ENCODE measurements at places on chromosomes 6 and 20.

DNA sequence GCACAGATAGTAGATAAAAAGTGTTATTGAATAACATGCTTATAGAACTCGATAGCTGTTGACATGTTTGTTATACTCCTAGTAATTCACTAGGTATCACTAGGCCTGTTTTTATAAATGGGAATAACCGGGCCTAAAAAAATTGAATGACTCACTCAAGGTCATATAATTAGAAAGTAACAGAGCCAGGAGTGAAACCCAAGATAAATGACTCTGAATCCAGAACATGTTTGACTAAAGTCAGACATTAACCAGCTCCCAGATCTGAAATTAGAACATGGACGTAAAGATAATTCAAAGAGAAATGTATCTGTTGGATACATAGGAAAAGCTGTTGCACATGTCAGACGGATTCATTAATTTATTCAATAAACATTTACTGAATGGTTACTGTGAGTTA, 26.9 kb downstream of the RGS17 start:
- DNase-seq, result no peak

DNA sequence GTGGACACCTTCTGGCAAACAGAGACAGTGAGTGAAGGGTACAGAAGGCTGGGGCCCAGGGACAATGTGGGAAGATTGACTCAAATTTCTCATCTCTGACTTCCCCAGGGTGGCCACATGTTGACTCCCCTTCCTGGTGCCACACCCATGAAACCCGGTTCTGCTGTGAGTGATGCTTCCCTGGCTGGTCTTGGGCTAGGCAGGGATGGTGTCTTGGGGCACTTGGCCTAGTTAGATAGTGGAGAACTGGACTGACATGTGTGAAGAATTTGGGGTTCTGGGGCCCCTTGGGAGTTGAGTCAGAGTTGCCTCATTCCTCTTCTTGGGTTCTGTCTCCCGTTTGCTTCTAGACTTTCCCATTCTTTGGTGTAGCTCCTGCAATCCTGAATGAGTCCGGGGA, 34.2 kb downstream of the GSS start:
- no peak for DNase-seq

GRCh38 chr6:82954937-82955577, 110.6 kb downstream of the UBE3D start:
- no peak for DNase-seq

DNA sequence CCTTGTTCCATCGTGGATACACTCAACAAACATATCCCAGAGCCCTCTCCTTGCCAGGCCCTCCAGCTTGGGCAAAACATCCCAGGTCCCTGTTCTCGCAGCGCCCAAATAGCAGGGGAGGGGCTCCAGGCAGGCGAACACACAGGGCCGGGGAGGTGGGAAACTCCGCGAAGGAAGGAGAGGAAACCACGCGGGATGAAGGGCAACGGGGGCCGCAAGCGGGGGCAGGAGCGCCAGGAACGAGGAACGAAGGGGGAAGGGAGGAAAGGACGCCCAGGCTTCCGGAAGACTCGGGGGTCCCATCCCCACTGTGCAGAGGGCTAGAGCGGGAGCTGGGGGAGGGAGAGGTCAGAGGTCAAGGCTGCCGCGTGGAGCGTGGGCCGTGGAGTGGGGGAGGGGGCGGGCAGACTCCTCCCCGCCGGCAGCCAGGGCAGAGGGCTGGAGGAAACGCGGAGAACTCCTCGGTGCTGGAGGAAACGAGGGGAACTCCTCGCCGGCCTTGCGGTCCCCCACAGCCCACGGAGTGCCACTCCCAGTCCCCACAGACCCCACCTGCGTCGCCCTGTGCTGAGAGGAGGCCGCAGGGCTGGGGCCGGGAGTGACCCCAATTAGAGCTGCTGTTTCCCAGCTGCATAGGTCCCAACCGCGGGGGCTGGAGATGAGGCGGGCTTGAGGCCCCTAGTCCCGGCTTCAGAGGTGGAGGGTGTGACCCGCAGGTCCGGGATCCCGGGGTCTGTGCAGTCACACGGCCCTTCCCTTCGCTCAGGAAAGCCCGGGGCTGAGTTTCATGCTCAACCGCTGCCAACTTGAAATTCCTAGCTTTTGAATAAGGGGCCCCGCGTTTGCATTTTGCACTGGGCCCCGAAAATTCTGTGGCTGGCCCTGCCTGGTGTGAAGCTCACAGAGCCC, 1.2 kb upstream of the RBM38 start:
- DNase-seq, result peak; percentile 52

DNA sequence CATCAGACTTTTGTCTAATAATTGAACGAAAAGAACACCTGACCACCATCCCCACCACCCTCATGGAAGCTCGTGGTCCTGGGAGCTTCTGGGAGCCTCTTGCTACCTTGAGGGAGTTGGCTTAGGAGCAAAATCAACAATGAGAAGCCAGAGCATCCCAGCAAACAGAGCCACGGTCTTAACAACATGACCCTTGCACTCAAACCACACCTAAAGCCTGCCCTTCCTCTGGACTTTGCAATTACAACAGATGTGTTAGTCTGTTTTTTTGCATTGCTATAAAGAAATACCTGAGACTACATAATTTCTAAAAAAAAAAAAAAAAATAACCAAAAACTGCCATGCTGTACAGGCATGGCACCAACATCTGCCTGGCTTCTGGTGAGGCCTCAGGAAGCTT, 9.5 kb upstream of the RBM24 start:
- DNase-seq, result no peak

GRCh38 chr6:33592595-33593413, 12.7 kb upstream of the BAK1 start:
- no peak for DNase-seq

DNA sequence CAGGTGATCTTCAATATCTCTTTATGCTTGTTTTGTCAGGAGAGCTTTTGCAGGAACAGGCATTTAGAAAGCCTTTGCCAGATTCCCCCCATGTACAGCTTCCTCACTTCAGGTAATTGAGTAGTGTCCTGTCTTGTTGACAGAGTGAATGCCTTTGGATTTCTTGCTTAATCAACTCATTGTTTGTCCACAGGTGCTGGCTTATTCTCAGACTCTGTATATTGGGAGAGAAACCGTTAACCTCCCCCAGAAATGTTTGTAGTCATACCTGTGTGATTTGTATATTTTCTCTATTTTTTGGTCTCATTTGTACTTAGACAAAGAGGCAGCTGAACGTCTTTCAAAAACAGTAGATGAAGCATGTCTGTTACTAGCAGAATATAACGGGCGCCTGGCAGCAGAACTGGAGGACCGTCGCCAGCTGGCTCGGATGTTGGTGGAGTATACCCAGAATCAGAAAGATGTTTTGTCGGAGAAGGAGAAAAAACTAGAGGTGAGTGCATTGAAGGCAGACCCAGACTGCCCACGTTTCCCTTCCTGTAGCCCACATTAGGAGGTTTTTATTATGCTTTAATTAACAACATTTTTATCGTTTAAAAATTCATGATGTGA, 32.3 kb downstream of the RPRD1B start:
- DNase-seq, result peak; percentile 71

DNA sequence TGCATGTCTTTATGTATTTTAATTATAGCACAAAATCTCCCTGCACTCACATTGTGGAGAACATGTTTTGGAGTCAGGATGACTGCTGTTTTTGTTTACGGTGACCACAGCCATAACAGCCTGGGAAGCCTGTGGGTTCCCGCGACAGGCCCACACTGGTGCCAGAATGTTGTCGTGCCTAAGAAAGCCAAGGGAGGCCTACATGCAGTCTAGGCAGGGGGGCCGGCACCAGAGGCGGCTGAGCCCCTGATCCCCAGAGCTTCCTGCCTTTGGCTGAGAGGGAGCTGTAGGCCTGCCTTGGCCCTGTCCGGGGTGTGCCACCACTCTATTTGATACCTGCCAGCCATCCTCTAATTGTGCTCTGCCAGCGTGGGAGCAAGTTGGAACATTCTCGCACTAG, 46.7 kb downstream of the TBC1D7 start:
- no peak for DNase-seq

DNA sequence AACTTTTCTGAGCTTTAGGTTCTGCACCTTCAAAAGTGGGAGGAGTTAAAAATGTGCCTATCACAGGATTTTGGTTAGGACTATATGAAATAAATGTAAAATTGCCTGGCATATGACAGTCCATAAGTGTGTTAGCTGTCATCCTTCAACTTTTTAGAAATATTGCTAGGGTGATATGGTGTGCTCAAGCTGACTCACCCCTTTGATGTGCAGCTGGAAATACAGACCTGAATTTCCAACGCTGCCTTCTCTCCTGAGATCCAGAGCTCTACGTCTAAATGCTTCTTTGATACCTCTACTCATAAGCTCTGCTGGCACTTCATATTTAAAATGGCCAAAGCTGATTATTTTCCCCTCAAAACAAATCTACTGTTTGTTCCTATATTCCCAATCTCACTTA, 2.7 kb downstream of the SLC35B3 start:
- no peak for DNase-seq

- no peak for DNase-seq
Measured at GRCh38 chr6:25042036-25042521, 106.3 kb upstream of the RIPOR2 start.

GRCh38 chr6:382883-383810, 8.4 kb upstream of the IRF4 start:
- peak; percentile 42 for DNase-seq

DNA sequence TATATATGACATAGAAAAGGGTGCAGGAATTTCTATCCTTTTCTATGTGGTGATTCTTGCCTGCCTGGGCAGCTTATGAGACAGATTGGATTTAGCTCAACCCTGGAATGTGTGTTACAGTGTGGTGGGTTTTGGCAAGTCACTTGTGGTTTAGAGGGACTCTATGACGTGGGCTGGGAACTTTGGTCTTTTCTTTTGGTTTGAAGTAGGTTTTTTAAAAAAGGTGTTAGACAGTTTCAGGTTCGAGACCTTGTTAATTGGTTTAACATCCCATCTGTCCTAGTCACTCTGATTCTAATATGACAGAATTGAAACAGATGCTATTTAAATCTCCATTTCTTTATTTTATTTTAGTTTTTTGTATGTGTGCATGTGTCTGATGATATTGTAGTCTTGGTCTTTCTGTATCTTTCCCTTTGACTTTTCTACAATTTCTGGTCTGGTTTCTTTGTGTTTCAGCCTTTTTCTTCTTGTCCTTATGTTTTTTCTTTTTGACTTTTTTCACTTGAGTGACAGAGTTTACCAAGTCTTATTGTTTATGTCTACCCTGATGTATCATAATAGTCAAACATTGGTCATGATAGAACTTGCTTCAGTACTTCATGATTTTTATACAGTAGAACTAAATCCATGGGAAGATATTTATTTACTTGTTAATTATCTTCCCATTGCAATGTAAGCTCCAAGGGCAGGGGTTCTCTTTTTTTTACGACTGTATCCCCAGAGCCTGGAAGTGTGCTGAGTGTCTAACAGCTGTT, 174.3 kb downstream of the CDKAL1 start:
- no peak for DNase-seq

DNA sequence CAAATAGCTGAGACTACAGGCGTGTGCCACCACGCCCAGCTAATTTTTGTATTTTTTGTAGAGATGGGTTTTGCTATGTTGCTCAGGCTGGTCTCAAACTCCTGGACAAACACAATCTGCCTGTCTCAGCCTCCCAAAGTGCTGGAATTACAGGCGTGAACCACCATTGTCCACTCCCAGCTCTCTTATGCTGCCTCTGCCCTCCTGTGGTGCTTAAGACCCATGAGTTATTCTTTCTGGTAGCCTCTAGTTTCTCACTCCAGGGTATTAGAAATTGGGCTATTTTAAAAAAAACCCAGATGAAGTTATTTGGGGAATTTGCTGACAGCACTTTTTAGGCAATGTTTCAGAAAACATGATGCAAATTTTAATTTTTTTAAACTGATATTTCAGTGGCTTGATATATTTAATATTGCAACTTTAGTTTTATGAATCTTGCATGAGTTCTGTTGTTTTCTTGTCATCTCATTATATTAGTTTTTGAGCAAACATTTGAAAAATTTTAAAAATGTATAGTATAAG, 114.0 kb upstream of the FOXO3 start:
- no peak for DNase-seq

DNA sequence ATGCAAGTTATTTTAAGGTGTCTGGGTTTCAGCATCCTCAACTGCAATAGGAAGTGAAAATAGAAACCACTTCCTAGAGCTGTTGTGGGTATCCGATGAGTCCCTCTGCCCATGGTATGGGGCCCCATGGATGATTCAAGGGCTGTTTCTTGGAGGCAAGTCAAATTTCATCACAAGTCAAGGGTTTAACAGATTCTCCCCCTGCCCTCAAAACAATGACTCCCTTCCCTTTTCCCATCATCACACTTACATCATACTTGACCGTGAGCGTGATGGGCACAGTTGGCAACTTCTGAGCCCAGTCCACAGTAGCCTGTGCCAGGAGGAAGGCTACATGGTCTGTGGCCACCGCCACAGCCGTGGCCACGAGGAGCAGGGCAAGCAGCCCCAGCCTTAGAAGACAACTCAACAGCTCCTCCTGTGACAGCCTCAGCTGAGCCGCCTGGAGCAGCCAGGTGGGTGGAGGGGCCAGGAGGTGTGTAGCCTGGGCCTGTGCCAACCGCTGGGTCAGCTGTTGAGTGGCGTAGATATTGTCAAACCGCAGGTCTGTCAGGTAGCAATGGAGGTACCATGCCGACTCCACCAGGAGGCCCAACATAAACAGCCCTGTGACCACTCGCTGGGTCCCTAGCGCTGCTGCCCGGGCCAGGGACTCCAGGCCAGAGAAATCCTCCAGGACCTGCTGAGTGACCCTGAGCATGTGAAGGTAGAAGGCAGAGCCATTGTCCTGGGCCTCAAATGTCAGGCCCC, 5.2 kb downstream of the OCSTAMP start:
- DNase-seq, result no peak

DNA sequence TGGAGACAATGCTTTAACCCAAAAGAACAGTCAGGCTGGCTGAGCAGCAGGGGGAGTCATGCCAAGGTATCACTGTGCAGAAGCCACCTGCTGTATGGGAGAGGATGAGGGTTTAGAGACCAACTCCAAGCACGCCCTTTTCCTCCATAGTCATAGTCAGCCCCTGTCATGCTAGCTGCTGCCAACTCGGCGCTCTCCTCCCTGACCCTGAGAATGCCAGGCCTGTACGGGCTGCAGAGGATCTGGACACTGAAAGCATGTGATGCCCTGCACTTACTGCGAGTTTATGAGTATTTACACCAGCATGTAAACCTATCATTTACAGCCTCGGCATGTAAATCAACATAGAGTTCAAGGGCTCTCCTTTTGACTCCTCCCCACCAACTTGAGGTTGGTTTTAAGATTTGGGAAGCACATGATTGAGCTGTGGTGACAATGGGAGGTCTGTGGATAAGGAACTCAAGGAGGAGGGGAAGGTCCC, 11.7 kb upstream of the SCUBE3 start:
- DNase-seq, result no peak
